ENCODE measurements at places on chromosomes 5 and 9.

GRCh38 chr9:89177944-89178829 is at the start of gene SHC3:
Gene SHC3 (minus strand): TSS chr9:89178818. CDS start chr9:89178460, 358 bp downstream.
- peak; percentile 24 for DNase-seq

DNA sequence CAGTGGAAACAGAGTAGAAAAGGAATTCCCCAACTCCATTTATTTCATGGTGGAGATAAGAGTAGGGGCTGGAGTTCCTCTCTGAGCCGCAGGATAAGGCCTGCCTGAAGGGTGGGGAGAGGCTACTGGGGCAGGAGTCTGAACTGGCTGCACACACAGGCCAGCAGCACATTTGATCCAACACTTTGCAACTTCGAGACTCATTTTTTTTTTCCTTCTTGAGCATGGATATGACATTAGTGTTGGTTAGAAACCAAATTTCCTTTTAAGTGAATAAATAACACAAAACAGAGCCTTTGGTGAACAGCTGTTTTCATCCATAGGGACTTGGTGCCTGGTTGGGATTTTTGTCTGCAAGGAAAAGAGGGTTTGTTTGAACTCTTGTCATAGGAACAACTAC is 76.6 kb downstream of the RALGPS1 start:
- DNase-seq = no peak

- DNase-seq = no peak
These were observed 58.0 kb upstream of the SPATA31C2 start for GRCh38 chr9:88196142-88196790.

DNA sequence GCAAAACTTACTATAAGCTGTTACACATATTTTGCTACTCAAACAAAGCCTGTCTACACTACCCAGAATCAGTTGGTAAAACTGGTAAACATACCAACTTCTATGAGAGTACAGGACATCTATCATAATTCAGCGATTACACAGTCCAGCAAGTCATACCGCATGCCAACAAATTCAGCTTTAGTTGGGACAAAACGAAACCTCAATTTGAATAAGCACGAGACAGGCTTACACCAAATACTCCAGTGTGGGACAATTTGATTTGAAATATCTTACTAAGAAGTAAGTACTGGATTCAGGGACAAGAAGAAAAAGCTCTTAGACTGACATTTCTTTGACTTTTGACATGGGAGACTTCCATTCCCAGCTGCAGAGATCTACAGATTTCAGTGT is 2.0 kb downstream of the NRG2 start:
- no peak for DNase-seq

DNA sequence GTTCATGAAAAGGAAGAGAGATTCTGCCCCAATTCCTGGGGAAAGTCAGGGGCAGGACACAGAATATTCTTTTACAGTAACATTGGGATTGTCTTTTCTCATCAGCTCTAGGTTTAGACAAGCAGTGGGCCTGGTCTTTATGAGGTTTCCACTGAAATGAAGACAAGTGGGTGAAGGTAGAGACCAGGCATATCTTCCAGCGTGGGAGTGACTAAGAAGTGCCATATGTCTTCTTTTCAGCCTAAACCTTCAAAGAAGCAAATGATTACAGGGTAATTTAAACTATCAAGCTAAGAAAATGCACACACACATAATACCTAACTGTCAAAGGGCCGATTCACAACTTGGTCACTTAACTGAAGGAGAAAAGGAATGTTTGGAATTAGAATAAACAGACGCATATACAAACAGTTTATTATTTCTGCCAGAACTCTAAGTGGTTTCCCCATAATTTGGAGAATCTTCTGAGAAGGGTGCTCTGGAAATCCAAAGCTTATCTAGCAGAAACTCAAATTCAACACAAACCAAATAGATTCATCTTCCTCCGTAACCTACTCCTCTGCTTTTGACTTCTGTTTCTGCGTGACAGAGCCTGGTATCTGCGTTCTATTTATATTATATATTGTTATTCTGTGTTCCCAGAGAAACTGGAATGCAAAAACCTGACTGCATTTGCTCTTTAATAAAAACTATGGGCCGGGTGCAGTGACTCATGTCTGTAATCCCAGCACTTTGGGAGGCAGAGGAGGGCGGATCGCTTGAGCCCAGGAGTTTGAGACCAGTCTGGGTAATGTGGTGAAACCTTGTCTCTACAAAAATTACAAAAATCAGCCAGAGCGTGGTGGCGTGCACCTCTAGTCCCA is 22.0 kb upstream of the TEK start:
- DNase-seq = no peak

- DNase-seq = no peak
These were observed 557.9 kb downstream of the CTNND2 start for GRCh38 chr5:11346336-11346735.

DNA sequence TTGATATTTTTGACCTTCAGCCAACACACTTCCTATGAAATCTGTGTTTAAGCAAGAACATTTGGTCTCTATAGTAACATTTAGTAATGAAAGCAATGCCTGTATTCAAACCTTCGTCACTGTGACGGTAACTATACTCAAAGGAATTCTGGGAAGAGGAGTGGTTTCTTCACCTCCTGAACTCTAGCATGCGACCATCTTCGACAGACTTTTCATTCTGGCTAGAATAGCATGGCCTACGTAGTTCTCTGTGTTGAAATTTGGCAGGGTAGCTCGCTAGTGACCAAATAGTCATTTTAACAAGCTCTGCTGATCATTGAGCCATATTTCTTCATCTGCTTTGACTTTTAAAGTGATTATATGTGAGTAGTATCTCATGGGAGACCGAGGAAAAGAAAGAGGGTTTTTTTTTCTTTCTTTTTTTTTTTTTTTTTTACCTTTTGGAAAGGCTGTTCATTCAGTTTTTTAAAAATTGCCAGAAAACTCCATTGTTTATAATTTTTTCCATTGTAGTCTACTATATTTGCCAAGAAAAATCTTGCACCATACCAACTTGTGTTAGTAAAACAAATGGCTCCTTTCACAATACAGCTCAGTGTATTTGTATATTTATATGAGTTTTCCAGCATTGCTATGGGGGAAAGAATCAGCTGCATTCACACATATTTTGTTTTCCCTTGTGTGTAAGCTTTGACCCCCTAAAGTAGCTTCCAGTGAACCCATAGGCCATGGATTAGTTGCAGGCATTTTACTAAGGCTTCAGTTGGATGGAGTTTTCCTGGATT is 166.8 kb downstream of the NNT start:
- DNase-seq = no peak

GRCh38 chr5:35815089-35815936 is 41.4 kb upstream of the IL7R start:
- DNase-seq = peak; percentile 65

- no peak for DNase-seq
These were observed 125.3 kb upstream of the SAP30L start for GRCh38 chr5:154320224-154321089.

DNA sequence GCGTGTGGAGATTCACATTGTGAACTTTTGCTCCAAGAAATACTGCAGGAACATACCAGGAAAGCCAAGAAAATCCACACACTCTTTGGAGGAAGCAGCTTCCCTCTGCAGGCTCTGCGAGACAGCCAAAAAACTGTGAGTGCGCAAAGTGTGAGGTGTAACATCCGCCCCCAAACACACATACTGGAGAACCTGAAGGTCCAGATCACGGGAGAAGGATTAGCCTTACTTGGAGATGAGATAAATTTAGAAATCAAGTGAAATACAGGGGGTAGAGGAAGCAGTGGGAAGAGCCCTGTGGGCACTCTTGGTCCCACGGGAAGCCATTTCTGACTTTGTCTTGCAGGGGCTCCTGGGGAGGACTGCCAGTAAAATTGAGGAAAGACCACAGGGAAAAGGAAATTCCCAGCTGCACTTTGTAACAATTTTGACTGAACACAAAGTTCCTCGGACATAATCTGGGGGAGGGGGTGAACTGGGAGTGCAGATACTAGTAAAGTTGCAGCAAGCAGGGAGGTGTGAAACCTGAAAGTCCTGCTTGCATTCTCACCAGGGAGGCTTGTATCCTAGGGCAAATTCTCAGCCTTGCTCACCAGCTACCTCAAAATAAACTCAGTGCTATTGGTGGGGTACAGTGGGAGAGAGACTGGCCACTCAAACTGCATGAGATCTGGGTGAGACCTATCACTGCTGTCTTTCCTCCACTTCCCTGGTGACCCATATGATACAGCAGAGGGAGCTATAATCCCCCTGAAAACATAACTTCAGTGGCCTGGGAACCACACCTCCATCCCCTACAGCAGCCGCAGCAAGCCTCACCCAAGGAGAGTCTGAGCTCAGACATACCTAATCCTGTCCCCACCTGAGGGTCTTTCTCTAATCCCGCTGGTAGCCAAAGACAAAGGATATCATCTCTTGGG is 109.1 kb downstream of the ALDH1A1 start:
- DNase-seq = no peak

GRCh38 chr9:120030847-120031246 is 549.1 kb downstream of the CDK5RAP2 start:
- DNase-seq = no peak

GRCh38 chr5:142292249-142292648 is 32.6 kb downstream of the SPRY4 start:
- DNase-seq = no peak

- DNase-seq = no peak
These were observed 50.9 kb downstream of the ZNF510 start for GRCh38 chr9:96726946-96727345.

DNA sequence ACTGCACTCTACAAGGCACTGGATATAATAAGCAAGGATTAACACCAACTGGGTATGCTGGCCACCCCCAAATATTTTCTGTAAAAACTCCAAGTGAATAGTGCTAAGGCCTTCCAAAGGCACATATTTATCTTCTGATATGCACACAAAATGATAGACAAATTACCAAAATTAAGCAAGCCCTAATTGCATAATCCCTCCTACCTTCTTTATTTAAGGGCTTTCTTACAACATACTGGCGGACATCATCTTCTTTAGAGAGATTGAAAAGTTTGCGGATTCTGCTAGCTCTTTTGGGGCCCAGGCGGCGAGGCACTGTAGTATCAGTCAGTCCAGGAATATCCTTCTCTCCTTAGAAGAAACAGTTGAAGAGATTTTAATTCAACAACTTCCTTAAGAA is 1.9 kb downstream of the RPS6 start:
- DNase-seq = no peak

GRCh38 chr9:136359774-136360718 is 3.5 kb downstream of the DNLZ start:
- DNase-seq = no peak

DNA sequence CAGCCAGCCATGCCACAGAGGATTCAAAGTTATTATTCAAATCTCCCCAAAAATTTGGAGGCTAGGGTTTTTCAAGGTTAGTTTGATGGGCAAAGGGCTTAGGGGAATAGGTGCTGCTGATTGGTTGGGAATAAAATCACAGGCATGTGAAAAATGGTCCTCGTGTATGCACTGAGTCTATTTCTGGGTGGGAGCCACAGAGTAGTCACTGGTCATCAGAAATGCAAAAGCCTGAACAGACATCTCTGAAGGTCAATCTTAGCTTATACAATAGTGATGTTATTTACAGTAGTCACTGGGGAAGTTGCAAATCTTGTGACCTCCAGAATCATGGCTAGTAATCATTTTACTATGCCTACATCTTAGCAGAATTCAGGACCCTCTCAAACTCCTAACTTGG is 1.3 kb downstream of the IL33 start:
- DNase-seq = no peak

- DNase-seq = no peak
These were observed 32.5 kb downstream of the GLT6D1 start for GRCh38 chr9:135606885-135607259.

GRCh38 chr9:95192631-95193030 is 124.9 kb downstream of the FANCC start:
- DNase-seq = no peak

GRCh38 chr5:16480821-16481538 is 15.4 kb upstream of the ZNF622 start:
- no peak for DNase-seq

GRCh38 chr5:139495638-139496435 is 13.3 kb upstream of the STING1 start:
- no peak for DNase-seq

- no peak for DNase-seq
These were observed 57.2 kb downstream of the ITGA1 start for GRCh38 chr5:52844885-52845284.

- DNase-seq = peak; percentile 75
These were observed 12.9 kb downstream of the ITGA1 start for GRCh38 chr5:52800394-52801213.

- DNase-seq = no peak
These were observed 94.0 kb upstream of the SLC25A48 start for GRCh38 chr5:135740475-135740874.

- no peak for DNase-seq
These were observed 232.4 kb downstream of the PCSK1 start for GRCh38 chr5:96200641-96201040.
